Ascending aorta (tissue), 2 donors: ENCODE measurements at places on chromosomes 1 and 21. TPM values are rescaled to one million over a fixed set of nuclear protein-coding genes. Genes with fewer than 3 reads are reported as not detected.

The CELA3B gene
- total RNA-seq, result not detected

The ADGRB2 gene
- total RNA-seq, result 1.9 TPM

The KCNN3 gene
- 24.6 TPM for total RNA-seq

The HJV gene
- not detected for total RNA-seq

The MR1 gene
- 19.2 TPM for total RNA-seq

The IGSF5 gene
- not detected for total RNA-seq

The NBPF20 gene
- total RNA-seq, result 2.0 TPM

The CDCA8 gene
- total RNA-seq, result 0.75 TPM

The UTS2 gene
- total RNA-seq, result not detected

The FCRL5 gene
- total RNA-seq, result not detected

The SMIM12 gene
- 23.2 TPM for total RNA-seq

The CFAP57 gene
- not detected for total RNA-seq

The TNNT2 gene
- total RNA-seq, result not detected

The SEC16B gene
- total RNA-seq, result 8.6 TPM

The RABIF gene
- 1.9 TPM for total RNA-seq

The TMEM125 gene
- not detected for total RNA-seq

The IL20 gene
- not detected for total RNA-seq

The LCE1B gene
- total RNA-seq, result not detected

The VHLL gene
- total RNA-seq, result not detected

The TCEANC2 gene
- total RNA-seq, result 0.64 TPM

The EFNA4 gene
- 11.2 TPM for total RNA-seq

The SLC9C2 gene
- not detected for total RNA-seq

The SPATA21 gene
- not detected for total RNA-seq

The PM20D1 gene
- not detected for total RNA-seq

The BARHL2 gene
- total RNA-seq, result not detected

The SESN2 gene
- total RNA-seq, result 7.6 TPM

The CYYR1 gene
- 29.6 TPM for total RNA-seq

The C1orf185 gene
- not detected for total RNA-seq

The CFAP45 gene
- not detected for total RNA-seq

The EDARADD gene
- not detected for total RNA-seq

The PSMG1 gene
- total RNA-seq, result 25.4 TPM

The FYB2 gene
- not detected for total RNA-seq

The CACNA1S gene
- not detected for total RNA-seq

The SLC6A17 gene
- 0.11 TPM for total RNA-seq

The FCGR1A gene
- 28.0 TPM for total RNA-seq

The RAVER2 gene
- total RNA-seq, result 17.7 TPM
